GM13977 (cell line): ENCODE measurements at places on chromosomes 11 and 22.

GRCh38 chr22:36295247-36295646, 42.3 kb downstream of the APOL1 start:
- no peak for DNase-seq

GRCh38 chr22:50357756-50358155, 14.6 kb downstream of the PPP6R2 start:
- no peak for DNase-seq

DNA sequence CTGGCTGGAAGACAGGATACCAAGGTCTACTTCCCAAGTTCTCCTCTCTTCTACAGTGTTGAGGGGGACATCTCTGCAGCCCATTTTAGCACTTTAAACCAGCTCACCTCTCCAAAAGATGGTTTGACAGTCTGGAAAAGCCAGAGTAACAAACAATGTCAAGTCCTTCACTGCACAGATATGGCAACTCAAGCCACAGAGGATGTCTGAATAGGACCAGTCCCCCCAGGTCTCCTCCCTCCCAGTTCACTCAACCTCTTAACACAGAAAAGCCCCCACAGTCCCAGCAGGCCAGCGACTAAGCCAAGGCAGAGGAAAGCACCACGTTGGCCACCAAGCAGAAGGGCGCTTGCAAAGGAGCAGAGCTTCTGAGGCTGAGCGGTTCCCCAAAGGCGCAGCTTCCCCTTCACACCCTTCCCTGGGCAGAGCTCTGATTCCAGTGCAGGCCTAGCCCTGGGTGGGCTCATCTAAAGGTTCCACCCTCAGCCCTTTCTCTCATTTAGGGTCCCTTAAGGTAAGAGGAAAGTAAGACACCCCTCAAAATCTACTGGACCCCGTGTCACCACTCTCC, 62.7 kb downstream of the PAK1 start:
- DNase-seq, result peak; percentile 25

- no peak for DNase-seq
Measured at GRCh38 chr11:96013461-96014213, 89.7 kb upstream of the MTMR2 start.

DNA sequence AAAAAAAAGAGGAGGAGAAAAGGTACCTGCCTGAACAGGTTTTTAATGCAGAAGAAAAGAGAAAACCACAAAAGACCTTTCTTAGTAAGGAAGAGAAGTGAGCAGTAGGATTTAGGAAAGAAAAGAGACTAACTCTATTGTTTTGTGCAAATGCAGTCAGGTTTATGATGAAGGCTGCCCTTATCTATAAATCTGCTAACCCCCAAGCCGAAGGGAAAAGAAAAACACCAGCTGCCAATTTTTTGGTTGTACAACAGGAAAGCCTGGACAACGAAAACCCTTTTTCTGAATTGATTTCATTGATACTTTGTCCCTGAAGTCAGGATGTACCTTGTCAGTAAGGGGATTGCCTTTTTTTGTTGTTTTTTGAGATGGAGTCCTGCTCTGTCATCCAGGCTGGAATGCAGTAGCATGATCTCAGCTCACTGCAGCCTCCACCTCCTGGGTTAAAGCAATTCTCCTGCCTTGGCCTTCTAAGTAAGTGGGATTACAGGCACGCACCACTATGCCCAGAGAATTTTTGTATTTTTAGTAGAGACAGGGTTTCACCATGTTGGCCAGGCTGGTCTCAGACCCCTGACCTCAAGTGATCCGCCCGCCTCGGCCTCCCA, 21.2 kb downstream of the POLD4 start:
- no peak for DNase-seq

DNA sequence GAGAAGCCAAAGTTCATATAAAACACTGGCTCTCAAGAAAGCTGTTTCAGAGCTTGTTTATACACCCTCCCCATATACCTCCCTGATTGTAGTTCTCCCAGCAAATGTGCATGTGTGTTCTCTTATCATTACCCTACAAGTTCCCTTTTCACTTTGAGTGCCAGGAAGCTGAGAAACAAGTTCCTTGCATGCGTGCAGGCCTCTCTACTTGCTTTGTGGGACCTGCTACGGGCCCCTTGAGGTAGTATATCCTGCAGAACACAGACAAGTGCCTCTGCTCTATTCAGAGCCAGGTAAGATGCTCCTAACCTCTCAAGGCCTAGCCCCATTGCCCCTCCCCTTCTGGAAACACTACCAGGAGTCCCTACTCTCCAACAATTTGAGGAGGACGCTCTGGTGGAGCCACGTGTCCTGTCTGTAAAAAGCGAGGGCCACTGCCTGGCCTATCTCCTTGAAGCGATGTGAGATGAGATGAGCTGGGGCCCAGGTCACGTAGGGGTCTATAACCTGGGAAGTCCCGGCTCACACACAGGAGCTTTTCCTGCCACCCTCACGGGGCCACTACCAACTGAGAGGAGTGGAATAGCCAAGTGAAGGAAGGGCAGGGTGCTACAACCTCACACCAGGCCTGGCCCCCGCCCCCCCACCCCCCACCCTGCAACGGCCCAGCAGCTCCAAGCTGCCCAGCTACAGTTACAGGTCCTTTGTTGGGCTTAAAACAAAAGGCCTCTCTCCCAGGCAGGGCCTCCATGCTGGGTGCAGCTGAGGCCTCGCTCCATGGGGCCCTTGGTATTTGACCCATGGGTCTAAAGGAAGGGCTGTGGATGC, 2.6 kb upstream of the ATP5MGL start:
- no peak for DNase-seq

DNA sequence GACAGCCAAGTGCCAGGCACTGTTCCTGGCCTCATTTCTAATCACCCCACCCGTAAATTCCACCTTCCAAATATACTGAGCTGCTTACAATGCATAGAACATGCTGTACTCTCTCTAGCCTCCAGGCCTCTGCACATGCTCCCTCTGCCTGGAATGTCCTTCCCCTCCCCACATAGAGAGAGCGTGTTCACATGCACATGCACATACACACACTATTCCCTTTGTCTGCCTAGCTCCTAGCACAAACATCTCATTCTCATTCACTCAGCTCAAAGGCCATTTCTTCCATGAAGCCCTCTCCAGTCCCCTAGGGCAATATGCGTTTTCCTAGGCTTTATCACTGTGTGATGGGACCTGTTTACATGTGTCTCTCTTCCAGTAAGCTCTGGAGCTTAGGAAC, 144.6 kb downstream of the WT1 start:
- no peak for DNase-seq

GRCh38 chr11:126217491-126217890, 5.9 kb downstream of the FAM118B start:
- DNase-seq, result no peak

GRCh38 chr22:35601013-35601580, 16.0 kb downstream of the MB start:
- no peak for DNase-seq

DNA sequence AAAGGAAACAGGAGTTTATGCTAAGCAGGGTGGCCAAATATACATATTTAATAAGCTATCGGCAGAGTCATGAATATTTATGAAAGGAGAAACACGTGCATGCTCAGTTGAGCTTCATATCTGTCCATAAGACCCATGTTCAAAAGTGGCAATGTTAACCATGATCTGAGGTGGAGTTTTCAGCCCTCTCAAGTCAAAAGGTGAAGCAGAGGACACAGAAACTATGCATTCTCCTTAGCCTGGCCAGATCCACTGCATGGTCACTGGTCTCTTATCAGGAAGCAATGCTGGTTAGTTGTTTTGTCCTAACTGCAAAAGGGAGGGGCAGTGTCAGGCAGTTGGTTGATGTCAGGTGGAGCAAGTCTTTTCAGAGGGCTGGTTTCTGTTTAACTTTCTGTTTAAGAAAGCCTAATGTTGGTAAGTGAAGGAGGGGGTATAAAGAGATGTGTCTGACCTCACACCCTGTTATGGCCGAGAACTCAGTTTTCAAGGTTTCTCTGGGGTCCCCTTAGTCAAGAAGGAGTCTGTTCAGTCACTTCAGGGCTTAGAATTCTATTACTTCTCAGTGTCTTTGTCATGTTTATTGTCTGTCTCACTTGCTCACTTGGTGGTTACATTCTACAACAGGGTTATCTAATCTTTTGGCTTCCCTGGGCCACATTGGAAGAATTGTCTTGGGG, 5.5 kb upstream of the SELENOH start:
- DNase-seq, result no peak

DNA sequence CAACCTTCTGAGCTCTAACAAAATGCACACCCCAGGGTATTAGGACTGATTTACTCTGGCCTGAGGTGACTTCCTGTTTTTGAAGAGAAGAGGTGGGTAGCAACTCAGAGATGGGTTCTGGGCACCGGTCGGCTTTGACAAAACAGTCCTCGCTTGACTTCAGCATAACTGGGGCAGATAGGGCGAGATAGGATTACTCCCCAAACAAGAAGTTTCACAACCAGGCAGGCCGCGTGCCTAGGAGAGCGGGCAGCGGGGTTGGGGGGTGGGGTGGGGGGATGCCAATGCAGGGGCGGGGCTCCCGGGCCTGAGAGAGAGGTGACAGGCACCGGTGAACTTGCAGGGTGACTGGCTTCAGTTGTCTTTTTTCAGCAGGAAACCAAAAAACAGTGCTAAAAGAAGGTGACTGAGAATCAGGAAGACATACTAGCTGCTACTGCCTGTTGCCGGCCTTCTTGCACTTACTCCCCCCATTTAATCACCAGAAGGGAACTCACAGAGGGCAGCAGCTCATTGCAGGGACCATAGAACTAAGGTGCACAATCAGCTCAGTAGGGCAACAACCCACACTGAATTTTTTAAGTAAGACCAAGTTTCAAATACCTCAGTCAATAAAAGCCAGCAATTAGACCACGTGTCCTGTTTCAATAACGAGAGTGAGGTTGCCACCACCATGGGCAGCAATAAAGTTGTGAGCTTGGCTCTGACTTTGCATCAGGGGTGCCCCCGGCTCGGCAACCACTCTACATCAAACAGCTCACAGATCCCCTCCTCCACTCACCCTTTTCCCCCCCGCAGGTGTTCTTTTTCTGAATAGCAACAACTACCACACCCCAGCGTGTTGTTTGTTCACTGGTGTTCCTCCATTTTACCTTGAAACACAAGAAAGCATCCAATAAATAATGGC, 37.2 kb upstream of the ETS1 start:
- peak; percentile 67 for DNase-seq

DNA sequence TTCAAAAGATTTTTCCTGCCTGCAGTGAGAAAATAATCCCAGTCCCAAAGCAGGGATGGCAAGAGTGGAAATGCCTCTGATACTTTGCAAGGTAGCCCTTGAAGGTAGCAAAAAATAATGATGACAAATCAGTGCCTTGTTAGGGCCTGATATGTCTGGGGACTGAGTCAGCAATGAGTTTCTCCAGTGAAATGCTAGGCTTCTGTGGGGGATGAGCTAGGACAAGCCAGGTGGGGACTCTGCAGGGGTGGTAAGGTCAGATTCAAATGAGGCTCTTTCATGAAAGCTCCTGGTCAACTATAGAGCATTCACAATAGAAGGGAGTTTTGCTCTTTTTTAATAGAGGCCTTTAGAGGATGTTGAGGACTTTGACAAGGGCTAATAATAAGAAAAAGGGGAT, 77.7 kb downstream of the ME3 start:
- DNase-seq, result no peak

DNA sequence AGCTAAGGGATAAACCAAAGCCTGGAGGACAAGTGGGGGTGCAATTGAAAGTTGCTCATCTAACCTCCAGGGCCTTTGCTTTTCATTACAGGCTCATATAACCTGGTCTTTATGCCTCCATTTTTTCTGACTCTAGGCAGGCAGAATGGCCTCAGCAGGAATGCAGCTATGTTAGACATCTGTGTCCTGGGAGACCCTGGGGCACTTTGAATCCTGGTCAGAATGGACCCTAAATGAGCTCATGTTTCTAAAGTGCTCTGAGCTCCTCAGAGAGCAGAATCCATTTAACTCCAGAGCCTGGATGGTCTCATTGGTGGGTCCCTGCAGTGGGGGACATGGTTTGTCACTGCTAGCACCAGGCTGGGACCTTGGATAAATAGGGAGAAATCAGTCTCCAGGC, 177.3 kb downstream of the KIRREL3 start:
- DNase-seq, result no peak

- no peak for DNase-seq
Measured at GRCh38 chr11:64165481-64165841, 452 bp downstream of the MACROD1 start.

- DNase-seq, result no peak
Measured at GRCh38 chr11:63504933-63505586, 824 bp upstream of the LGALS12 start.

- DNase-seq, result no peak
Measured at GRCh38 chr11:118639899-118640298, 32.5 kb downstream of the PHLDB1 start.

DNA sequence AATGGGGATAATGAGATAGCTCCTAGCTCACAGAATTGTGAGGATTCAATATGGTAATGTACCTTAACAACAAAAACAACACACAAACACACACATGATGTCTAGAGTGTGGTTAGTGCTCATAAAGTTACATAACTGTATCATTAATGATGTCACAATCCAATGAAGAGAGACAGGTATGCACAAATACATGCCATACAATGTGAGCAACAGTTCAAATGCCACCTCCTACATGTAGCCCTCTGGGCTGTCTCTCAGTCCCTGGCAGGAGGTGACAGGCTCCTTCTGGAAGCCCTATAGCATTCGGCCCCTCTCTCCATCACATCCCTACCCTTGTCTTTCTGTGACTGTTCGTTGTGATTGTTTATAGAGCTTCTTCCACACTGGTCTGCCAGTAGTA, 8.3 kb upstream of the MICALL1 start:
- no peak for DNase-seq

DNA sequence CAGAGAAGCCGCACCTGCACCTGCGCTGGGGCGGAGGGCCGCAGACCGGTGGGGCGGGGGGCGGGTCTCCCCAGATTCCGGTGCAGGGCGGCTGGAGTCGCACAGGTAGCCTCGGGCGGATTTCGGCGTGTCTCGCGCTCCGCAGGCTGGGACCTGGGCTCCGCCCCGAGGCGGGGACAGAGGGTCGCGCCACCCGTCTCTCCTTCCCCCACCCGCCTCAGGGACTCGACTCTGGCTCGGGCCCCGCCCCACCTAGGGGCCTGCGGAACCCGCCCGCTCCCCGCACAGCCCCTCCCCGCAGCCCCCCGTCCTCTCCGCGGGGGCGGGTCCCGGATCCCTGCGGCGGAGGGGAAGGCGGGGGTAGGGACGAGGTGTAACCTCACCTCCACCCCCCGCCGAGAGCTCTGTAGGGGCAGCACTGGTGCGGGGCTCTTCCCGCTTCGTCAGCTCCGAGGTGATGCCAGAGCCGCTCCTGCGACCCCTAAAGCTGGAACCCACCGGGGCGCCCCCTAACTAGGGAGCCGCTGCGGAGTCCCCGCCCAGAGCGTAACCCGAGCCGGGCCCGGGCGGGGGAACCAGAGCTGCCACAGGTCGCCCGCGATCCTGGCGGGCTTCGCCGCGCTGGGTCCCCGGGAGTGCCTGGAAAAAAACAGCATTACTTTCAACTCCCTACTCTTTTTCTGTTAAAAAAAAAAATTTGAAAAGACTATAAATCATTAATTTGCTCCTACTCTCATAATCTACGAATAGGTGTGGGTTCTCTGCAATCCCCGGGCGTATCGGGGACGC, at the start of gene SLC29A2:
Gene SLC29A2, minus strand, starts transcription at position 134 of the 789 bp plus-strand sequence. CDS start 169 bp downstream, outside the sequence.
- DNase-seq, result peak; percentile 89
